ENCODE measurements at places on chromosomes 6 and 20.

- no peak for DNase-seq
Measured at GRCh38 chr6:3806169-3806922, 42.8 kb upstream of the FAM50B start.

DNA sequence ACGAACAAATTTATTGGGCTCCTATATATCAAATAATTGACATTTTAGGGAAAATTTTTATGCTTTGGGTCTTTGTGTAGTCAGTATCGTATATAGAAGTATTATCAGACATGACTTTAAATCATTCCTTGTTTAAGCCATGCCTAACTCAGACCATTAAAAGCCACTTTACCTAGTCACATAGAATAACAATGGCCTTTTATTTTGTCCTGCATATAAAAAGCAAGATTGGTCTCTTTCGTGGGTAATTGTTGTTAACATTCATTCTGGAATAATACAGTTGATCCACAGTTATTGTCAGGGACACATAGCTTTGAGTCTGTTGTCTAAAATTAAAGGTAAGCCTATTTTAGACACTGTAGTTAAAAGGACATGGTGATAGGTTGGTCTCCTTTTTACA is 47.4 kb downstream of the PLEKHG1 start:
- DNase-seq, result no peak

DNA sequence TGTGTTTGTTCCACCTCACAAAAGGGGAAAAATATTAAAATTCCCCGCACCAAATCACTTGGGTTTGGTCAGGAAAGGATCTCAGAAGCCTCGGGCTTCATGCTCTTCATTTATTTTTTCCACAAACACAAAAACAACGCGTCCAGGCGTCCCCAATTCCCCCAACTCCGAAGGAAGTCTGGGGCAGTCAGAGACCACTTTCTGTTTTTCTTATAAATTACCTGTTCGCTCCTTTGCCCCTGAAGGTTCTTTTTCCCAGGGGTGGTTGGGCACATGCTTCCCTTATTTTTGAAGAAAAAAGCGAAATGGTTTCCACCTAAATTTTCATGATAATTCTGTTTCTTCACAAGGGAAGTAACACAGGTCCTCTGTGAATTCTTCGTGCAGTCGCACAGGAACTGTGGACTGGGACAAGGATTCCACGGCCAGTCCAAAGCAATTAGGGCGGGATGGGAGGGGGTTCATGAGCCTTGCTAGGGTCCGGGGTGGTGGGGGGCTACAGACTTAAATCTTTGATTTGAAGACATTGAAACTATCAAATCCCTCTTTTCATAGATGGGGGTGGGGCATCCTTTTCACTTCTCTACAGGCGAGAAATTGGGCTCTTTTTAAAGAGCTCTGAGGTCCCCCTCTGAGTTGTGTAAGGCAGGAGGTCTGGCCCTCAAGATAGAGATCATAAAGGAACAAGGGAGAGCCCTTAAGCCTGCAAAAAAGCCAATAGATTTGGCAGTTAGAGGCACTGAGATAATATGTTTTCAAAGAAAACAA is 30.5 kb upstream of the HFE start:
- DNase-seq, result peak; percentile 29

- no peak for DNase-seq
Measured at GRCh38 chr6:3231247-3232016, 4.0 kb upstream of the TUBB2B start.

DNA sequence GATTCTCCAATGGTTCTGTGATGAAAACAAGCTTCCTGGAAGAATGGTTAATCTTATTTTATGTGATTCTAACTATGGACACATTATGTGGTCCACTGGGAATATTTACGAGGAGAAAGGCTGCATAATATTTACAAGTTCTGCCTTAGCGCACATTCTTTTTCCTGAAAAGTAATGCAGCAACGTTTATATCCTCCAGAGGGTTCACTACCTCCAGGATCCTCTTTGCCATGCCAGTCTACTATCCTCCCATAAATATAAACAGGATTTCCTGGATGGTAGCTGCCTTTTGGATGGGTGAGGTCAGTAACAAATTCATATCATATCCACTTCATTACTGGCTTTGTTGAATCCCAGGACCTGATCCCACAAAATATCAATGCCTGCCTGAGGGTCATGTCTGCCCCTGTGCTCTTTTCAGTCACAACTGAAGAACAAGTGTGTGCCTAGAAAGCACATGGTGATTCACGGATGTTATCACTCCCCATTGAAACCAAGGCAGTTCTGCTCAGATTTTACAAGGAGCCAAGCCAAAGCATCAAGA is 30.4 kb downstream of the ADGRF5 start:
- DNase-seq, result no peak

GRCh38 chr6:79640146-79641111 is 9.3 kb downstream of the SH3BGRL2 start:
- DNase-seq, result no peak

DNA sequence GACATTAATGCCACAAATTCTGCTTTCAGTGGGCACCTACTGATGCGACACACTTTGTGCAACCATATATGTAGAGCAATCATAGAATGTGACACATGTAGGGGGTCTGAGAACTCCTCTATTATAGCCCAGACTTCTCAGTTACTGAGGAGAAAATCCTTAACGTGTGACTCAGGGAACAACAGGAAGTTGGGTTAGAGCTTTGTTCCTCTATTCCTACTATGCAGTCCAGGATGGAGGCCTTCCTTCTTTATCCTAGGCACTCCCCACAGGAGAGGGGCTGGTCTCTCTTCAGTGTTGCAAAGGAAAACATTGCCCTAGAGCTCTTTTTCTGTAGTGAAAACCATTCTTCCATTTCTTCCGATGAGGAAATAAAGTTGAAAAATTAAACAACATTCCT is 39.6 kb upstream of the RCAN2 start:
- DNase-seq, result no peak

DNA sequence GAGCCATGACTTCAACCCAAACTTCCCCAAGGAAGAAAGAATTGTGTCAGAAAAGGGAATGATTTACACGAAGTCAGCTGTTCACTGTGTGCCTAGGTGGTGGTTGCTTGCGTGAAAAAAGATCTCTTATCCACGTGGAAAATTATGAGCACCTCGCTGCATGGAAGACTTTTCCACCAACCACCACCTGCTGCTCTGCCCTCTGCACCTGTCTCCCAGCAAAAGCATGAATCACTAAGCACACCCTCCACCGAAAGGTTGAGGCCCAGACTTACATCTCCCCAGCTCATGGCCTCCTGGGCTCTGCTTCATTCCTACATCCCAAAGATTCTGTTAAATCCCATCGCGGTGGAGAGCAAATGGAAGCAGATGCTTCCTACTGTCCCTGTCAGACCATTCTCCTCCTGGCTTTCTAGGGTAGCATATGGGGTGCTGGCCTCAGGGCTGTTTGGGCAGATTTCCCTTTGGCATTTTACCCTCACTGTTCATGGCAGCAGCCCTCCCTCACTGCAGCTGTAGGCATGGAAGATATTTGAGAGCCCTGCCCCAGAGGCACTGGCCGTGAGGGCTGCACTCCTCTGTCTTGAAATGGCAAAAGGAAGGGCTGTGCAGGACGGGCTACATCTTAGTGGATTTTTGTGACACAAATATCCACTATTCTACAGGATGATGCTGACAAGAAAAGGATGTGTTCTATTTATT is 37.6 kb upstream of the CST5 start:
- DNase-seq, result no peak

- no peak for DNase-seq
Measured at GRCh38 chr6:21390532-21391213, 202.9 kb upstream of the SOX4 start.

GRCh38 chr6:111802720-111803330 is 70.4 kb downstream of the FYN start:
- DNase-seq, result no peak

- no peak for DNase-seq
Measured at GRCh38 chr6:135936606-135937005, 85.1 kb downstream of the PDE7B start.

GRCh38 chr20:52755744-52756143 is 216.4 kb upstream of the TSHZ2 start:
- DNase-seq, result no peak

GRCh38 chr20:34365765-34366213 is 2.7 kb downstream of the ITCH start:
- DNase-seq, result peak; percentile 42

- DNase-seq, result no peak
Measured at GRCh38 chr6:139349464-139350020, 24.9 kb downstream of the CITED2 start.

- no peak for DNase-seq
Measured at GRCh38 chr6:23537828-23538227, 588.2 kb upstream of the NRSN1 start.

DNA sequence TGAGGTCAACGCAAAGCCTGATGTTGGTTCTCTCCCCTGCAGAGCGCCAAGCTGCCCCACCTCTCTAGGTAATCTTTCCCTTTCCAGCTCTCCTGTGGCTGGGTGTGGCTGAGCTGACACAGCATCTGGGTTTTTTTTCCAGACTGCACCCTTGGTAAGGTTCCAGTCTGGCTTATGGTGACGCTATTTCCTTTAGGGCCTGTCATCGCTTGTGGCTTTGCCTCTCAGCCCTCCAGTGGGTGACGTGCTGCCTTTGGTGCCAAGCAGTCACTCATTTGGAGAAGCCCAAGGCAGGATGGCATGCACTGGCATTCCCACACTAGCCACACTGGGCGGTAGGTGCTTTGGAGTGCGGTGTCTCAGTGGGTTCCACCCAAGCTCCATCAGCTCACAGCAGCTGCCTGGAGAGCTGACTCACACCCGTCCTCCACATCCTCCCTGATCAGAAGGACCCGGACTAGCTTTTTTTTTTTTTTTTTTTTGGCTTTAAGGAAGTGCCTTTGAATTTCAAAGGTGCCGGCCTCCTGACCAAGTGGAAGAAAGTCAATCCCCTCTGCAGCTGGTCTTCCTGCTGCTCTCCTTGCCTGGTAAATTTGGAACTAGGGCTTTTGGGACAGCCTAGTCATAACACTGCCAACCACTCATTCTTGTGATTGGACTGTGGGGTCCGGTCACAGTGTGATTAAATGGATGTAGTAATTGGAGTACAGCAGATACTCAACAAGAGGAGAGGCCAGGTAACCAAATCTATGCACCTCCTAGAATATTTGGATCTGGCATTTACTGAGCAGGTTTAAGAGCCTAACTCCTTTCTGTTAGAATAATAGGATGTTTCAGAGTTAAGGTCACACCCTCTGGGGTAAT is 153.6 kb downstream of the CD83 start:
- peak; percentile 22 for DNase-seq

DNA sequence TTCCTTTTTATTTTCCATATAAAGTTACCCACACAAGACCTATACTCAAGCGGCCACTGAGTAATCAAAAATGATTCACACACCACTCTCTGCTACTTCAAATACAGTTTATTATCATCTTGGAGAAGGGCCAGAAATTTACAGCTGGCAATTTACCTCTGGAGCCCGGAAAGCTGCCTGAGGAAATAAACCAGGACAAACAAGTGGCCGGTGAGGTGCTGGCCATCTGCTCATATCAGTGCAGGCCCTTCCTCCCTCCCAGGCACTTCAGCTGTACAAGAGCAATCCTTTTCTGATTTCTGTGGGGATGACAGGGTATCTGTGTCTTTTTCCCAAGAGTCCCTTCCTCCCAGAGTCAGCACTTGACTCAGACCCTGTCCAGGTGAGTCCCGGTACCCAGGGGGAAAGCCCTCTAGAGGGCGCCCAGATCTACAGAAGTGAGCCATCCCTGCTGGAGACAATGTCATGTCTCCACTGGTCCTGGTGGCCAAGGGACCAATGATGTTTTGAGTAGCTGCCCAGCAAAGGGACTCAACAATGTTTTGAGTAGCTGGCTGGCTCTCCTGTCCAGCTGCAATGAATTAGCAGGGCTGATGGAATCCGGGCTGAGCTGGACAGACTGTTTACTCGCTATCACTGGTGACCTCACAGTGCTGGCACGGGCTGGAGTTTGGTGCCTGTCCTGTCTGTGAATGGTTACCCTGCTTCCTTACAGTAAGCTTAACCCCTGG is 23.6 kb downstream of the LRP11 start:
- peak; percentile 40 for DNase-seq

GRCh38 chr6:134750669-134751068 is 199.2 kb downstream of the ALDH8A1 start:
- DNase-seq, result no peak

DNA sequence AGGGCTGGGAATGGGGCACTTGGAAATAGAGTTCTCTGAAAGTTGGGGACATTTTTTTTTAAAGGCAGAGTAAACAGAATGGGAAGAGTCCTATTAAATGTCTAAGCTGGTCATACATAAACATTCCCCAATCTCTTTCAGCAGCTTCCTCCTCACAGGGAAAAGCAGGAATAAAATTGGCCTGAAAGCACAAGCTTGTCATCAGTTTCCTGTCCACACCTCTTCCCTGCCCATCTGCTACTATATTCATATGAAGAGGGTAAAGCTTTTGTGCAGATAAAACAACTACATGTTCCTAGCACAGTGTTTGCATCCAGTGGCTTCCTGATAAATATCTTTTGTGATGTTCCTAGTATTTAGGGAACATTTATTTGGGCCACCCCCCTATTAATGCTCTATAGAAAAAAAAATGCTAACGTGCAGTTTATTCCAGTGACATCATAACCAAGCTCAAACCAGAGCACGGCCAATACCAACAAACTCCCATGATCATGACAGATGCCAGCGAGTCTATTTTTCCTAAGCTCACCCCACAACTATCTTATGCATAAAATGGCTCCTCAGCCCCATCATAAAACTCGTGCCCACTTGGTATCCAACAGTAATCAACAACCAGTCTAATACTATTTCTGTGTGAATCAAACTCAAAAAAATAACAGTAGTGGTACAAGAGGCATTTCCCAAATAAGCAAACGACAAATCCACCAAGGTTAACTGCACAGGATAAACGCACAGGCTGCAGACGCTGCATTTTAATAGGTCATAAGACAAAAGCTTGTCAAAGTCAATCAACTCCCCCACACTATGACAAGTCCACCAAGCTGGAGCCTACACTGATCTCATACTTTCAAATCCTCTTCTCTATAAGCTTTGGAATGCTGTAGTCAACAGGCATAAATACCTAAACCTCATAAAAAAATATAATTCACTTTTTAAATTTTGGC is 95.3 kb downstream of the EPB41L2 start:
- DNase-seq, result no peak

- DNase-seq, result no peak
Measured at GRCh38 chr6:149249370-149250357, 67.8 kb upstream of the TAB2 start.

DNA sequence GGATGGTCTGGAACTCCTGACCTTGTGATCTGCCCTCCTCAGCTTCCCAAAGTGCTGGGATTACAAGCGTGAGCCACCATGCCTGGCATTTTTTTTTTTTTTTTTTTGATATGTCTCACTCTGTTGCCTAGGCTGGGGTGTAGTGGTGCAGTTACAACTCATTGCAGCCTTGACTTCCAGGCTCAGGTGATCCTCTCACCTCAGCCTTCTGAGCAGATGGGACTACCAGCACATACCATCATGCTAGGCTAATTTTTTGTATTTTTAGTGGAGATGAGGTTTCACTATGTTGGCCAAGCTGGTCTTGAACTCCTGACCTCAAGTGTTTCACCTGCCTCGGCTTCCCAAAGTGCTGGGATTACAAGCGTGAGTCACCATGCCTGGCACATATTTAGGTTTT is 34.3 kb downstream of the PHF20 start:
- DNase-seq, result no peak

- DNase-seq, result no peak
Measured at GRCh38 chr20:17518339-17519052, 12.7 kb downstream of the BFSP1 start.

GRCh38 chr20:32089637-32090362 is 19.7 kb upstream of the TM9SF4 start:
- no peak for DNase-seq

- DNase-seq, result no peak
Measured at GRCh38 chr6:88728756-88729155, 234.7 kb downstream of the RNGTT start.

Data from CD4-positive, alpha-beta T cell treated with Interleukin-17A for 1 hour (primary cell).